ENCODE measurements at places on chromosomes 6 and 20.
A peak's percentile ranks its signal among the peaks of the same experiment; 100 is the strongest.

- no peak for DNase-seq
These were observed 30.9 kb downstream of the RAB44 start for GRCh38 chr6:36728289-36729160.

DNA sequence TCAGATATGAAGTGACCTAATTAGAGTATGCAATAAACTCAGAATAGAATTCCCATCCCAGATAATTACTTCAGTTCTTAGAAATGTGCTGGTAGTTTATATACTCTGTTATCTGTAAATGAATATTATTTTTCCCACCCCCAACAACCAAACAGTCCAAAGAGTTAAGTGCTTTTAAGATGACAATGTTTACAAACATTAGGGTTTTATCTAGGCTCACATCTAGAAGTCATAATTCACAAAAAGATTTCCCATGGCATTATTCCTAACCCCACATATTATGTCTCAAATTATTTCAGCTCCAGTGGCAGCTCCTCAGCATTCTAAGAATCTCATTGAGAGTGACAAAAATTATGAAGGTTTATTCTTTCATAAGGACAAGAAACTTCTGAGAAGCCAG is 120.9 kb downstream of the TASP1 start:
- DNase-seq, result no peak

DNA sequence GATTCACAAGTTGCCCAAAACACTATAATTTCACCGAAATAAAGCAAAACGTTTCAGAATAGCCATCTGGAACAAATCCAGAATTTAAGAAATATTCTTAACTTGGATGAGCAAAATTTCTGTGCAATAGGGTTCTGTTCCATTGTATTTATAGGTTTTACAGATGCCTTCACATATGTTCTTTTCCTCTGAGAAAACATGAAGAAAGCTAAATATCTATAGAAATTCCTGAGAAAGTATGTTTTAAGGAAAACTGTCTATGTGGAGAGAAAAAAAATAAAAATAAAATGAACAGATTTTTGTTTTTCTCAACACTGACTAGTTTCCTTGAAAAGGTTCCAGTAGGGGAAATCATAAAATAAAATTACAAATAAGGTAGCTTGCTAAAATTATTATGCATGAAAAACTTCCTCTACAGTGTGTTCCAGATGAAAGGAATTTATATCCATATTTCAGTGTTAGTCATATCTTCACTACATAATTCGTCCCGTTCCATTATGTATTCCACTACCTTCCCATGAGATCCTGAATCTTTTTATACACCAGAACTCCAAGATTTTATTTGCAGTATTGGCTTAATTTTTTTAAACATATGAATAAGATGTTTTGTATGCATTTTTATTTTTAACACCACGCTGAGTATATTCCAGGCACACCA is 42.4 kb upstream of the TMX4 start:
- DNase-seq, result no peak

GRCh38 chr6:93177438-93177837 is 241.9 kb downstream of the EPHA7 start:
- DNase-seq, result no peak

- peak; percentile 43 for DNase-seq
These were observed 802.9 kb downstream of the MAFB start for GRCh38 chr20:39885975-39886649.

DNA sequence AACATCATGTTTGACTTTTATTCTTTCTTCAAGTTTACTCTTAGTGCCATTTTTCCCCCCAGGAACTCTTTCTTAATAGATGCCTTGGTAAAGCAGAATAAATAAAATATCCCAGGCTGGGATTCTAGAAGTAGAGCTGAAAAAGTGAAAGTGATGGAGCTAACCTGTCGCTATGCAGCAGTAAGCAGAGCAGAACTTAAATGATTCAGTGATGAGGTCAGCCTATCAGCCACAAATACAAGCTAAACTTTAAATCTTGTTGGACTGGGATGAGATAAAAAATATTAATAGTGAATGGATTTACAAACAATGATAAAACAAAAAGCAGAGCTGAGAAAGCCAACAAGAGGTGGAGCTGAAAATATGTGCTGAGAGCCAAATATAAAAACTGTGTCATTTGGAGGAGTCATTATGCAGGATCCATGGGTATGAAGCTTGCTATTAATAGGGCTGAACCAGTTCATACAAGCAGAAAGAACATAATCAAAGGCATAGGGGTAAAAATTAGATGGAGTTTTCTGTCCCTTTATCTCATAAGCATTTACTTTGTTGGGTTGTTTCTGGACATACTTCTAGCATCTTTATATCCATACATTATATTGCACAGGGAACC is 877.8 kb downstream of the EPHA7 start:
- DNase-seq, result no peak

DNA sequence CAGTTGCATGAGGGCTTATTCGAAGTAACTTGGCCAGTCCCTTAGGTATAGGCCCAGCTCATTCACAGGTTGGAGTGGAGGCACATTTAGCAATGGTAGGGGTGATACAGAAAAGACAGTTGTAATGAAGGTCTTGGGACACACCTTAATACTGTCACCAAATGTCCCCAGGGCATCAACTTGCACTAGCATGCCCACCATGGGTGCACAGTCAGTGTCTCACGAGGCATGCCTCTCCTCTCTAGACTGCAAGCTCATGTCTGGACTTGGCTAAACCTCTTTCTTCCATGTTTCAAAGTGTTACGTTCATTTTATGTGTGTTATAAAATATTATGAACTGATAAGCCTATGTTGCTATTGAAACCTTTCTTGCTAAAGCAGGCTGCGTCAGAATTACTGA is 124.0 kb upstream of the ECI2 start:
- DNase-seq, result no peak

DNA sequence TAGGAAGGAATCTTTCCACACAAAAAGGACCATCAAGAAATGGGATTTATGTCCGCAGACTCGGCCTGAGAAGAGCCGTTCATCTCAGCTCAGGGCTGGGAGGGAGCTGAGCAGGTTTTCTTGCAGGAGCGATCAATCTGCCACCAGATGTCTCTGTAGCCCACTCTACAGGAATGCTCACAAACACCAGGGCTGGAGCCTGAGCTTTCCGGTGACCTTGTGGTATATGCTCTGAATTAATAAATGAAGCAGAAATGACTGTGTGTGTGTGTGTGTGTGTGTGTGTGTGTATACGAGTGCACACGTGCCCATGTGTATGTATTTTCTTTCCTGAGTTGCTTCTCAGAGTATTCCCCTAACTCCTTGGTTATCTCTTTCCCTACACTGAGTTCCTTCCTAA is 12.0 kb downstream of the CD83 start:
- peak; percentile 28 for DNase-seq

DNA sequence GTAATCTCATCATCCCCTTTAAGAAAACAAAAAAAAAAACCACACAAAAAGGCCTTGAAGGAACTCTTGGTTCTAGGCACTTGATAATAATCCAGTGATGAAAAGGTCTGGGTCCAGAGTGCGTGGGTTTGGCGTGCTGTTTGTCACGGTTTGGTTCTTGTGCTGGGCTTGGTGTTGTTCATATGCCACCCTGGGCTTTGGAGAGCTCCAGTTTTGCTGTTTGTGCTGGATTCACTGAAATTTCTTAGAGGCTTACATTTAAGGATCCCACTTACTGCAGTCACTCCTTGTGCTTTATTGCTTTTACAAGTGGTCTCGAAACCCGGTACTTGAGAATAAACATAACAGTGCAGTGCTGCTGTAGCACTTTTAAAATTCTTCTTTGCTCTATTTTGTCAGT is 68.8 kb upstream of the XRN2 start:
- no peak for DNase-seq

DNA sequence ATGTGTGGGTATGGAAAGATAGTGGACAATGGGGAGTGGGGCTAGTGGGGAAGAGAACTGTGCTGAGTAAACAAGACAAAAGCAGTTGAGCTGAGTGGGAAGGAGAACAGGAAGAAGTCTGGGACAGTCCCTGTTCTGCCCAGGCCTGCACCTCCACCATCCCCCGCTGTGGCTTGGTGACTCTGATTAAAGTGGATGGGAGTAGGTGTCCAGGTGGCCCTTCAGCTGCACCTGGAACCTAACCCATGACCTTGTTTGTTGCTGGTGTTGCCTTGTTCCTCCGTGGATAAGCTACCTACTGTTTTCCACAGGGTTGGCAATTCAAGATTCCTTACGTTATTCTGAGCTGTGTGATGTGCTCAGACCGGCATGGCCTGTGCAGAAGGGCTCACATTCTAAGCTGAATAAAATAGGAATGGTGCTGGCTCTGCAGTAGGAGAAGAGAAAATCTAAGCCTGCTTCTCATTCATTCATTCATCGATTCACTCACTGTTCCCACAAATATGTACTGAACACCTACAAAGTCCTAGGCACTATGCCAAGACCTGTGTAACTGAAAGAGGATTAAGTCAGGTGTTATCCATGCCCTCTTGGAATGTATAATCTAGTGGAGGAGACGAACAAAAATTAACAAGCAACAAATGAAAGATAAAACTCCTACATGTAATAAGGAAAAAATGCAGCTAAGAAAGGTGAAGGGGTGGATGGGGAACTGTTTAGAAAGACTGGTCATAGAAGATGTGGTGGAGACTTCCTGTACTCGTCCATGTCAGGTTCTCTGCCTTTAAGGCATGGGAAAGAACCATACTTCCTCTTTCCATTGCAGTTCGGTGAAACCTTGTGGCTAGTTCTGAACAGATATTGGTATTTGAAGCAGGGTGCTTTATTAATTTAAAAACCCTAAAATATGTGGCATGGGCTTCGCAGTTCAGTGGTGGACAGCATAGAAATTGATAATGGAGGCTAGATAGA is 10.1 kb upstream of the CALHM6 start:
- DNase-seq, result no peak

DNA sequence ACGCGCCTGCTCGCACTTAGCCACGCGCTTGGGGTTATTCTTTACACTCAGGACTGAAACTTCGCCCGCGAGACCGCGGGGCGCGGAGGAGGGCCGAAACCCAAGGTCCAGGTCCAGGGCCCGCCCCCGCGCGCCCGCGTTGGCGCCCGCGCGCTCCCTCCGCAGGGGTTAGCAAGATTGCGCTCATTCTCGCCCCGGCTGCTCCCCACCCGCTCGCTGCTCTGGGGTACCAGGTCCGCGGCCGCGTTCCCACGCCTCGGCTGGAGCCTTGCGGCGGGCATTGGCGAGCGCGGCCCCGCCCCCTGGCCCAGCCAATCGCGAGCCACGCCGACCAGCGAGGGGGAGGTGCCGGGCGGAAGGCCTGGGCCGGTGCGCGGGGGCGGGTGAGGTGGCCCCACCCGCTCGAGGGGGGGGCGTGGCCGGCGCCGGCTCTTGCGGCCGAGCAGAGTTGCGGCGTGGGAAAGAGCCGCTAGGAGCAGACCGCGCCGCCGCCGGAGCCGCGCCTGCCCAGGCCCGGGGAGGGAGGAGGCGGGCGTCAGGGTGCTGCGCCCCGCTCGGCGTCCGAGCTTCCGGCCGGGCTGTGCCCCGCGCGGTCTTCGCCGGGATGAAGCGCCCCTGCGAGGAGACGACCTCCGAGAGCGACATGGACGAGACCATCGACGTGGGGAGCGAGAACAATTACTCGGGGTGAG is at the start of gene HEY2:
Gene HEY2 (plus strand): TSS at position 460 of the 692 bp plus-strand sequence. CDS start 145 bp downstream, at position 605.
- DNase-seq, result peak; percentile 92

DNA sequence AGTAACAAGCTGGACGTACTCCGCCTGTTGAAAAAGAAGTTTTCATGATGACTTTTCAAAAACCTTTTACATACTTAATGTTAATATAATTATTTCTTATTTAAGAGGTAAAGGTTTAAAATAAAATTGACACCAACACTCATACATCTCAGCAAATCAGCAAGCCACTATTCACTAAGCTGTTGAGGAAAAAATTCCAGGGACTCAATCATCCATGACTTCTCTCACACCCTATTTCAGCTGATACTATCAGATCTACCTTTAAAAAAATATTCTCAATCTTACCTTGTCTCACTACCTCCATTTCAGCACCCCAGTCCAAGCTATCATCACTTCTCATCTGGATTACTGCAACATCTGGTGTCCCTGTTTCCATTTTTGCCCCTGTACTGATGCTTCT is 109.3 kb downstream of the HACE1 start:
- no peak for DNase-seq

DNA sequence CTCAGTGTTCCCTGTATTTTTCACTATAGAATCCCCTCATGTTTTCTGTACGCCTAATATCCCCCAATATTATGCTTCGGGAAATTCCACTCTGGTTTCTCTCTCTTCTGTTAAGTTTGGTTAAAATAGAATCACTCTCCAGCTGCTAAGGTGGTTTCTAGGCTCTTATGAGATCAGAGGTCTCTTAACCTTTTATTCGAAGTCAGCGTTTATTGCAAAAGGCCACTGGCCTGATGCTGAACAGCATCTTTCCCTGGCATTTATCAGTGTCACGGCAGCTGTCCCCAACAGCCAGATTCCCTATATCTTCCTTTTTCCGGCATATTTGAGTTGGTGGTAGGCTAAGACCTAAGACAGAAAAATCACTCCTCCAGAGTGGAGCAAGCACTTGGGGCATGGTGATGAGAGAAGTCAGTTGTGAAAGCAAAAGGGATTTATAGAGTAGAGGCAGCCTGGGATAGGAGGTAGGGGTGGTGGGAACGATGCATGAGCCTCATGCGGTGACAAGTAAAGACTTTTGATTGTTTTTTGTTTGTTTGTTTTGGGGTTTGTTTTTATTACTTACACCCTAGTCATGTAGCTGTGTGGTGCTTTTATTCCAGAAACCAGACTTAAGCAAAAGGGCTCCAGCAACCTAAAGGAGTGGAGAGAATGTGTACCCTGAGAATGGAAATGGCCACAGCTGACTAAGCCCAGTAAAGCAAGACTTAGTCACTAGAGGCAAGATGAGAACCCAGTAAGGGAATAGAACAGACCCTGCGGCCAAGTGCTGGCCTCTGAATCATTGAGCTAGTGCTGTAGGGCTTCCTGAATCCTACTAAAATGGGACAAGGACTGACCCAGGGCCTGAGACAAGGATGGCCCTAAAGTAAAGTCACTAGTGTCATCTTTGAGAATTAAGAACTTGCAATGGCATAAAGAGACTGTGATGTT is 233.0 kb upstream of the PRND start:
- no peak for DNase-seq

DNA sequence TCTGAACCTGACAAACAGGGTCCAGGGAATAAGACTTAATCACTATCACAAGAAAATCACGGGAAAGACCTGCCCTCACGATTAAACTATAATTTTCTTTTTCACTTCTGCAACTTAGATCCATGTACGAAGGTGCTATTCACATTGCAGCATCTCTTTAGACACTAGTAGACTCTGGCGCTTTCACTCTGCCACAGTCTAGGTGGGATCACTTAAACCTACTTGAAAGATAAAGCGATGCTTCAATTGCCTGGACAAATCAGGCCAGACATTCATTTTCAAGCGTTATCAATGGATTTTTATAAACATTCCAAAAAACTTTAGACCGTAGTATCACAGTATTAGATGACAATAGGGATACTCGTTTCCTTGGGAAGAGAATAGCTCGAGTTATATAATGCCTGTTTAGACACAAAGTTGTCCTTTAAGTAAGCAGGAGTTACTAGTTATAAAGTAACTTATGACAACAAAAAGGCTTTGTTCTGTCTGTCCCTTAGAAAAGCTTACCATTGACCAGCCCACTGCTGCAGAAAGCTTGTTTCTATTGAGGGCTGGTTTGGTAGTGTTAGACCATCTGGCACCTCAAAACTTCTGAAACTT is 367.3 kb downstream of the UTRN start:
- DNase-seq, result no peak

GRCh38 chr6:53312355-53312754 is 36.4 kb downstream of the ELOVL5 start:
- DNase-seq, result no peak

- DNase-seq, result no peak
These were observed 711.1 kb downstream of the EPHA7 start for GRCh38 chr6:92708270-92708669.

- no peak for DNase-seq
These were observed 60.7 kb upstream of the RNF24 start for GRCh38 chr20:4076033-4076432.

All from uterus (tissue), 4 donors.